ENCODE measurements at places on chromosomes 16 and 17.

DNA sequence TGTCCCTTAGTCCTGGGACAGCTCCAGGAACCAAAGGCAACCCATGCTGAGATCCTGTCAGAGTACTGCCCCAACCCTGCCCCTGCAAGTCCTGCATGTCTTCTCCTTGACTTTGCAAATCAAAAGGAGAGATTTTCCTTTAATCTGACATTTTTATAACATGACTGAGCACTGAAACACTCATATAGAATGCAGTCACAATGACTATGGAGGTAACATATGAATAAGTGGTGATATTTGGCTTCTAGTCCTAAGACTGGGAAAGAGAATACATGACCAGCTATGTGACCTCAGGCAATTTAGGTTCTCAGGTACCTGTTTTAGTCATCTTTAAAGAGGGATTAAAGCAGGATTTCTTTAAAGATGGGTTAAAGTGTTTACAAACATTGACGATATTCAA, 941.6 kb upstream of the CDH8 start:
- no peak for DNase-seq

DNA sequence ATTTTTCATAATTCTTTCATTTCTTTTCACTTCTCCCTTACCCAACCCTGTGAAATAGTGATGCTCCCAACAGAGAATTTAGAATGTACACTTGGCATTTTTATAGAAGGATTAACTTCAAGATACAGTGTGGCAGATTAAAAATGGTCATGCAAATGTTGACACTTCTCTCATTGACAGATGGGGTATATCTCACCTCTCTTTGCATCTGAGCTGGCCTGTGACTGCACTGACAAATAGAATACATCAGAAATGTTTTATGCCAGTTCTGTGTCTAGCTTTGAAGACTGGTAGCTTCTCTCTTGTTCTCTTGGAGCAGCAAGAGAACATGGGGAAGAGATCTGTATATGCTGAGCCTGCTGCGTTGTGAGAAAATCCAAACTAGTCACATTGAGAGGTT, 949.6 kb downstream of the CDH11 start:
- no peak for DNase-seq

- no peak for DNase-seq
These were observed 1.7 kb downstream of the ZNF267 start for GRCh38 chr16:31875112-31875803.

DNA sequence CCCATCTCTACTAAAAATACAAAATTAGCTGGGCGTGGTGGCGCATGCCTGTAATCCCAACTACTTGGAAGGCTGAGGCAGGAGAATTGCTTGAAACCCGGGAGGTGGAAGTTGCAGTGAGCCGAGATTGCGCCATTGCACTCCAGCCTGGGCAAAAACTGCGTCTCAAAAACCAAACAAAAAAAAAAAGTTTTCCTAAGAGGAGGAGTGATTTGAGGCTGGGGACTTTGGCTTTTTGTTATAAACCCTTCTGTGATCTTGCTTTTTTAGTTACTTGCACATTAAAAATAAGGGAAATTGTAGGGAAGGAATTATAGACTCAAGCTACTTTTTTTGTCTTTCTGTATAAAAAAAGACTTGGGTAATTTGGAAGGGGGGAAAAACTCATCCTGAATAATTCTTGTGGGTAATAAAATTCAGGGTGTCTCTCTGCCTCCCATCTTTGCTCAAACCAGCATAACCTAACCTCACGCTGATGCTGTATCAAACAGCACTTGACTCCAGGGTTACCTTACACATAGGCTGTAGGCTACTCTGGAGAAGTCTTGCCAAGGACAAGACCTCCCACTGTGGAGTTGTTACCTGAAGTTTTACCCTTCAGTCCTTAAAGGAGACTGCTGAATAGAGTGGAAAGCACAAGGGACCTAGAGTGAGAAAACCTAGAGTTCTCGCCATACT, 1.7 kb upstream of the CDR2 start:
- DNase-seq: no peak

DNA sequence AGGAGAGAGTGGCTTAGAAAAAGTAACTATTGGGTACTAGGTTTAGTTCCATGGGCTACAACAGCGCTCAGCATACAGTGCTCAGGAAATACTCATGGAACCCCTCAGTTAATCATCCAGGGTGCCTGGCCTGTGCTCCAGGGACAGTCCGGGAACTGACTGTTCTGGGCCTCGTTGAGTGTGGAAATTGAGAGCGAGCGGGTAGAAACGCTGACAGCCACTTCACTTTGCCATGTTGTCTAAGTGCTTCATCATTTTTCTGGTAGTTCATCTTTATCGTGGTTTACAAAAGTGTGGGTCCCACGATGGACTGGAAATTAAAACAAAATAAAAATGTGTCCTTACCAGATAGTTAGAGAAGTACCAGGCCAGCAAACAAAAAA, 31.6 kb upstream of the DNAH17 start:
- DNase-seq: no peak

Data from head of caudate nucleus (tissue), 42 donors.